ENCODE measurements at places on chromosomes 6 and 20.

GRCh38 chr6:107931894-107932293 lies 26.1 kb downstream of the SEC63 start:
- DNase-seq = no peak

DNA sequence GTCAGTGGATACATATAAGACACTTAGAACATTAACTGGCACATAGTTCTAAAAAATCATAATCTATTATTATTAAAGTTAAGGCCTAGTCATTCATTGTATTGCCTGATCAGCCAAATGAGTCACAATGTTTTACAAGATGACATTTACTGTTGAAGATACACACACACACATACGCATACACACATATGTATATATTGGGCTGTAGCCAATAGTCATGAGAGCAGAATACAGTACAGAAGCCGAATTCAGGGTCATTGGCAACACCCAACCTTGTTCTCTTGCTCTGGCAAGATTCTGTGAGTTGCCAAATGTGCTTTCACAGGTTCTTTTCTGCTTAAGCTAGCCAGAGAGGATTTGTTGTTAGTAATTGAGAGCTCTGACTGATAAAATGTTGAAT lies 922.8 kb upstream of the MAP3K7 start:
- no peak for DNase-seq

- no peak for DNase-seq
These were observed 1359.4 kb upstream of the GJE1 start for GRCh38 chr6:140773276-140773675.

- no peak for DNase-seq
These were observed 8.0 kb downstream of the INSM1 start for GRCh38 chr20:20375862-20376261.

- DNase-seq = no peak
These were observed 2.1 kb downstream of the NQO2 start for GRCh38 chr6:3001773-3002293.

GRCh38 chr6:169824021-169824420 lies 72.6 kb downstream of the ERMARD start:
- DNase-seq = no peak

Measured in stimulated activated CD4-positive, alpha-beta T cell treated with anti-CD3 and anti-CD28 coated beads, Interleukin-4, amount 100 ng/mL, for 4 hours (primary cell).